ENCODE measurements at places on chromosomes 7 and 10.

DNA sequence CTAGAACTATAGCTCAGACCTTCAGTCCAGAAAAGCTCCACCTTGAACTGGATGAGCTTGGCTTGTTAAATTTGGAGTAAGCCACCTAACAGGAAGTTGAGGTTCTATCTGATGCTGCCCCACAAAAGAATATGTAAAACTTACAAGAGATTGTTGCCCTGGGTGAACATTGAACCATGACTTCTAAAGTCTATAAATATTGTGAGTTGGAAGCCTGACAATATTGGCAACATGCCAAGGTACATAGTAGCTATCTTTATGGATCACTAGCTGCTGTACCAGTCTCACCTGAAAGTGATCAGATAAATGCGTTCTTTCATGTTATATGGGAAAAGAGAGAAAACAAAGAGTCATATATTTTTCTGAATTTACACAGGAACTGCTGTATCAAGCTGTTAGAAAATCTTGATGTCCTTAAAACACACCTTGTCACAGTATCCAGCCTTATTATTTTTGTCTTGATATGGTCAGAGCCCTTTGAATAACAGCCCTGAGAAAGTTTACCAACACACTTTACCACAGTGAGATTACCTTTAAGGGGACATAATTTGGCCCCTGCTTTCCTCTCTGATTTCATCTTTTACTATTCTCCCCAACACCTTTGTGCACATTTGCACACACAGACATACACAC is 92.0 kb downstream of the LSMEM1 start:
- DNase-seq: no peak

DNA sequence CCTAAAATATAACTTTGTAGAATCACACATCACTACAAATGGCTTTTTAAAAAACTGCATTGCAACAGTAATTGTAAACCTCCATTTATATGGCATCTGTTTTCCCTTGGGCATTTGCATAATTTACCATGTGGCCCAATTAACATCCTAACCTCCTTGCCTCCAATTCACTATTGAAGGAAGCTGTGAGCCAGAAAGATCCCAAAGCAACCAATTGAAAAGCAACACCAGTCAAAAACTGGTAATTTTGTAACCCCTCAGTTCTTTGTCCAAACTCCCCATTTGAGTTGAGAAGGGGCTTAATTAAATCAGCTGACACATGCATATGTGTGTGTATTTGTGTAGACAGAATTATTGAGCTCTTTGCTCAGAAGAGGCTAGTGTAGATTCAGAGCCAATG is 90.3 kb downstream of the FAM13C start:
- DNase-seq: no peak

DNA sequence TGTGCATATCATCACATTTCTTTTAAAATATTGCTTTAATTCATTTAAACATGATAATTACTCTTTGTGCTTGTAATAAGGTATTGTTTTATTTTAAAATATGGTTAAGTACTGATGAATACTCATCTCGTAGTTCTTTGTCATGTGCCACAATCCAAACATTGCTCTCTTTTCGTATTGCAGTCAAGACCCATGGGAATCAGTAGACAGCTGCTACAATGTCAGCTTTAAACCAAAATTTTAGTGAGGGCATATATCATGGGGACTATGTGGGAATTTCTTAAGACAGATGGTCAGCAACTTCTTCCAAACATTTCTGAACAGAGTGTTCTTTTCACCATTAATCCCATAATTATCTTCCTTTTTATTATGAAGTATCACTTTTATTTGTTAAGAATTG is 77.2 kb upstream of the FZD1 start:
- no peak for DNase-seq

DNA sequence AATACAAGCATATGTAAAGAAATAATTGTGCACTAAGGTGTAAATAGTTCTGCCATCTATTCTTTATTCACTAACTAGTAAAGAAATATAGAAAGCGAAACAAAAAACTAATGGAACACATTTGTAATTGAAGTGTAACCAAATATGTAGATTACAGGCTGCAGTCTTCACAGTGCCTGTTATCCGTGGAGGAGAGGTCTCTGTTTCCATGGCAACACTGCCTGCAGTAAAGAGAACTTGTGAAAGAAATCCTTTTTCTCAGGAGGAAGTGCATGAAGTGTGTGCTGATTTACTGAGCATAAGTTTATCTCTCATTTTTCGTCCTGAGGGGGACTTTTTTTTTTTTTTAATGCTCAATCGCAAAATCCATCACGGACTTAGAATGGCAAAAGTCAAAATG is 102.5 kb downstream of the APBB1IP start:
- no peak for DNase-seq

GRCh38 chr7:38632411-38632810 is 1.2 kb upstream of the AMPH start:
- DNase-seq: no peak

DNA sequence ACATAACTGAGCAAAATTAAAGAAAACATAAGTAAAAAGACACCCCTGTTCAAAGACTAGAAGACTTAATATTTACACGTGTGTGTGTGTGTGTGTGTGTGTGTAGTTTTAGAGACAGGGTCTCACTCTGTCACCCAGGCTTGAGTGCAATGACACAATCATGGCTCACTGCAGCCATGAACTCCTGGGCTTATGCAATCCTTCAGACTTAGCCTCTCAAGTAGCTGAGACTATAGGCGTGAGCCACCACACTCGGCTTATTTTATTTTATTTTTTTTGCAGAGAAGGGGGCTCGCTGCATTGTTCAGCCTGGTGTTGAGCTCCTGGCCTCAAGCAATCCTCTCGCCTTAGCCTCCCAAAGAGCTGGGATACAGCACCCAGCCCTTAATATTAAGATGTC is 90.3 kb downstream of the JMJD1C start:
- no peak for DNase-seq

GRCh38 chr10:60388116-60388625 is 1.5 kb downstream of the ANK3 start:
- no peak for DNase-seq

- peak; percentile 41 for DNase-seq
Measured at GRCh38 chr7:128904381-128905197, 5.9 kb downstream of the KCP start.

DNA sequence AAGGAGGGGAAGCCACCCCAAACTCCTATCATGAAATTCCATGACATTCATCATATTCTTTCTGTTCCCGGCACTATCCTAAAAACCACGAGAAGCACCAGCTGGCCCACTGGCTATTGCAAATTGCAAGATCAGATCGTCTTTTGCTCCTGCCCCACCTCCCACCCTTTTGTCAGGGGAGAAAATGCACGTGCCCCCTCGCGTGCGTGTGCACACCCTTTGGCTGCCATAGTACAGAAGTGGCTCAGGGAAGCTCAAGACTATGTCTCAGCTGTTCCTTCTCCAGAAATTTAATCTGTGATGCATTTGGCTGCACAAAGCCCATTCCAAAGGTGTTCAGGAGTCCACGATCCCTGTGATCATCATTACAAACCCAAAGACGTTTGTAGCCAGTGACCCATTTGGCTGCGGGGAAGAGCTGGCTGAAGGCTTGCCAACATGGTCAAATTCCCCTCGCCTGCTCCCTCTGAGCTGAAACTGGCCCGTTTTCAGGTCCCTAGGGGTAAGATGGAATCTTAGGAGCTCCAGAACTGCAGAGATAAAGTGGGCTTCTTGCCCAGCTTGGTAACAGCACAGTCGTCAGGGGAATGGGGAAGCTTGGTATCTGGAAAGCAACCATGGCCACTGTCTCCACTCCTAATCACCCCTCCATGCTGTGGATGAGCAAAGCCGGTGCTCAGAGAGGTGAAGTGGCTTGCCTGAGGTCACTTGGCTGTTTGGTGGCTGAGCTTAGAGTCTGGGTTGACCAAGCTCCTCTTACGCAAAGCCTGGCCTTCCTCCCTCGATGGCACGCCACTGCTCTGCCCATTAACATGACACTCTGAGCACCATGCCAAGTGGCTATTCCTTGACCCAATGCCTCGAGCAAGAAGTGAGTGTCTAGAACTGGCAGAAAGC is 155.4 kb downstream of the NEURL1 start:
- DNase-seq: no peak

DNA sequence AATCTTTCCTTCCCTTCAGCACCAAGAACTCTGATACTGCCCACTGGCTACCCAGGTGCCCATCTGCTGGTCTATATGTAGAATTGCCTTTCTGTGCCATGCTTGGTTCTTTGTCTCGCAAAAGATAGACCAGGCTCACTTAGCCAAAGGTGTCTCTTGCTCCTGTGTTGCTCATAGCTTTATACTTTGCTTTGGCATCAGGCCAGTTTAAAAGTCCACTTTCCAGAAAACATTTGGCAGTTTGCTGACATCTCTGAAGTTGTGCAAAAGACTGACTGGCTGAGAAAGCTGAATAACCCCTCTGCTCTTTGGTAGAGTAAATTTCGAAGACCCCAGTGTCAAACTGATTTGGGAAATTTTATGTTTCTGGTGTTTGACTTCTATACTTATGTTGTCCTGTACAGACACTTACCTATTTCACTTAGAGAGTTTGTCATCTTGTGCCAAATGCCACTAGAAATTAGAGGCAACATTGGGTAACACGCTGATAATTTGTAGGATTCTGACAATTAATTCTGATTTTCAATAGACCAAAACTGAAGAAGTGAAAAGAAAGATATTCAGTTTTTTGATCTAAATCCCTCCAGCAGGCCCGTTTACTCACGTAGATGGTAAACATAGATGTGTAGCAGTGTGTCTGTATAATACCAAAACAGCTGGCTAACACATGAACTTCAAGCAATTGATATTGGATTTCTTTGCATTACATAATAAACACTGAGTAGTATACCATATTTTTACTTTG is 91.1 kb downstream of the CPED1 start:
- no peak for DNase-seq

- no peak for DNase-seq
Measured at GRCh38 chr7:98211221-98211675, at the start of gene BHLHA15. Gene BHLHA15, plus strand, starts transcription at chr7:98211439. Its CDS starts 871 bp downstream, at chr7:98212310.

DNA sequence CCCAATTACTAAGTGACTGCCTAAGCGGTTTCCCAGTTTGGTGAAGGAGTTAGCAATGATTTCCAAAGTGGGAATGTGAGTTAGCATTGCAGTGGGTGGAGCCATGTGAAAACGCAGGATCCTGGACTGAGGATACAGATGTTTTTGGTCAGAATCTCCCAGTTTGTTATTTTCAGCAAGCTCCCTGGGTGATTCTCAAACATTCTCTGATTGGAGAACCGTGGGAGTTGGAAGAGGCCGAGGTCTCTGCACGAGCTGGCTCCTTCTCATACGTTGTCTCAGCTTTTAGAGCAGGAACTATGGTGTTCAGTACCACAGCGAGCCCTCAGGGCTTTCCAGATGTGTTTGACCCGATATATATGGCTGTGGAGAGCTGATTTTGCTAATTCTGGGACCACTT is 396.5 kb upstream of the NPVF start:
- no peak for DNase-seq

DNA sequence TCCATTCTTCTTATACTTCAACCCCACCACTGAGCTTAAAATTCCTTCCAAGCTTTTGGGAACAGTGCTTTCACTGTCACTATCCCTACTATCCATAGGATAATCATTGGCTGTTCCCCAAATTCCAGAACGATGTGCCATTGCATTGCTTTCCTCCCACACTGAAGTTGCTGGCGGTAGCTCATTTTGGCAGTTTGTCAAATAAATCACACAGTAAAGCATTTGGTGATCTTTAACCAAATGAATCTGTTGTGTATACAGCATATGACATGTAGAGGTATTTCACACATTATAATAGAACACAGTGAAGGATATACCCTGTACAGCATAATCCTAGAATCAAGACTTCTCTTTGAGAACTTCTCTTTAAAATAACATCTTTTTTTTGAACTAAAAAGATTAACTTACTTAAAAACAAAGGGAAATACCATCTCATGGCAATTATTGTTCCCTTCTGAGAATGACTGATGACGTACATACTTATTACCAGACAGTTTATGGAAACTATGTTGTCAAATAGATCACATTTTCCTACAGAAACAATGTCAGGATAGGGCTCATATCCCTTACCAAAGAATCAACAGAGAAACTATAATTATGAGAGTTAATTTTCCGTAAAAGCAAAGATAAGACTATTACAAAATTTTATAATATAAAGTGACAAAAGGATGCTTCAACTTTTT is 93.6 kb downstream of the CTNNA3 start:
- DNase-seq: no peak

GRCh38 chr7:86991093-86991769 is 68.2 kb downstream of the ELAPOR2 start:
- no peak for DNase-seq

GRCh38 chr10:61068471-61068870 is 124.5 kb upstream of the RHOBTB1 start:
- no peak for DNase-seq

DNA sequence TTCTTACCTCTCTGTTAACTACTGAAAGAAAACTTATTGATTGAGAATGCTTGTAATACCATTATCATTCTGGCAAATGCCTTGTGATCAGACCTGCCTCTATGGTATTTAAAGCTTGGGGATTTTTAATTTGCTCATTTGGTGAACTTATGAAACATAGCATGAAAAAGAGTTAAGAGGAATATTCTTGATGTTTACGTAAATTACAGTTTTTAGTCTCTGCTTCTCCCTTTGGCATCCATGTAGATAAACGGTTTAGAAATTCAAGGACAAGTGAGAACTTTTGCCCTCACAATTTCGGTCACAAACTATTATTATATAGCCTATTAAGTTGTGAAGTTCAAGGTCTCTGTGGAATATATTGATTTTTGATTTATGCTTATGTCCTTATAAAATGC is 11.2 kb upstream of the CELF2 start:
- no peak for DNase-seq

- DNase-seq: no peak
Measured at GRCh38 chr10:131573256-131573655, 261.7 kb upstream of the TCERG1L start.

DNA sequence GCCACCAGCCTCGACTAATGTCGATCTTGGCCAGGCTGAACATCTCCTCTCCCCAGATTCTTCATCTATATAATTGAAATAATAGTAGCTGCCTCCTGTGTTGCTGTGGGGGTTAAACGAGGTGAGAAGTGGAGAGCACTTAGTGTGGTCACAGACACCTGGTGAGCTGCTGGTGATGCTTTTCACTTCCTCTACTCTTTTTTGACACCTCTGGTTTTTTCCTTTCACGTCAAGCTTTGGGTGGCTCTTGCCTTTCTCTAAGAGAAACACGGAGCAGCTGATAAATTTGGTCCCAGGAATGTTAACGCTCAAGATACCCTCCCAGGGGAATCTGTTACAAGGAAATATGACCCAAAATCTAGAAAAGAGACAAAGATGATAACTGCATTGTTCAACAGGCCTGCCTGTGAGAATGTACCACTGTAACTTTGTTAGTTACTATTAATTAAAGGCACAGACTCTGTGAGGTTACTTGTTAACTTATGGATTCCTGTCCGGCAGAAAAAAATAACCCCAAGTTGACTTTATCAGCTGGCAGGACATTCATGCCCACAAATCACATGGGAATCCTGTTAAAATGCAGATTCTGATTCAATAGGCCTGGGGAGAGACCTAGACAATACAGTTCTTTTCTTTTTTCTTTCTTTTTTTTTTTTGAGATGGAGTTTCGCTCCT is 9.5 kb upstream of the NPFFR1 start:
- DNase-seq: no peak
